ENCODE measurements at places on chromosomes 11 and 22.
A peak's percentile ranks its signal among the peaks of the same experiment; 100 is the strongest.

DNA sequence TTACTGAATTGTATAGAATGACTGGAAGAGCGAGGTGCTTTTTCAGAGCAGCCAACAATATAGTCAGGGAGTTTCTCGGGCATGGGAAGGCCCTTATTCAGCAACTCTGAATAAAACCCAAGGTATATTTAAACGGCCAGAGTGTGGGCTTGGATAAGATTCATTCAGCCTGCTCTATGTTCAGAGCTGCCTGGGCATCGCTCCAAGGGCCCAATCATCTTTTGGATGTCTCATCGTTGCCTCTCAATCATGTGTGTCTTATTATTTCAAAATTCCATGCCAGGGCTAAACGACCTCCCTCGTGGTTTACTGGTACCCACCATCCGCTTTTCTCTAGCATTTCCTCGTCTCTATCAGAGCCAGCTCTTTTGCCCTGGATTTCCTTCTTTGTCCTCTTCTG, 19.5 kb upstream of the NTM start:
- DNase-seq, result no peak

- DNase-seq, result no peak
These were observed 2.0 kb downstream of the DHCR7 start for GRCh38 chr11:71446150-71446549.

DNA sequence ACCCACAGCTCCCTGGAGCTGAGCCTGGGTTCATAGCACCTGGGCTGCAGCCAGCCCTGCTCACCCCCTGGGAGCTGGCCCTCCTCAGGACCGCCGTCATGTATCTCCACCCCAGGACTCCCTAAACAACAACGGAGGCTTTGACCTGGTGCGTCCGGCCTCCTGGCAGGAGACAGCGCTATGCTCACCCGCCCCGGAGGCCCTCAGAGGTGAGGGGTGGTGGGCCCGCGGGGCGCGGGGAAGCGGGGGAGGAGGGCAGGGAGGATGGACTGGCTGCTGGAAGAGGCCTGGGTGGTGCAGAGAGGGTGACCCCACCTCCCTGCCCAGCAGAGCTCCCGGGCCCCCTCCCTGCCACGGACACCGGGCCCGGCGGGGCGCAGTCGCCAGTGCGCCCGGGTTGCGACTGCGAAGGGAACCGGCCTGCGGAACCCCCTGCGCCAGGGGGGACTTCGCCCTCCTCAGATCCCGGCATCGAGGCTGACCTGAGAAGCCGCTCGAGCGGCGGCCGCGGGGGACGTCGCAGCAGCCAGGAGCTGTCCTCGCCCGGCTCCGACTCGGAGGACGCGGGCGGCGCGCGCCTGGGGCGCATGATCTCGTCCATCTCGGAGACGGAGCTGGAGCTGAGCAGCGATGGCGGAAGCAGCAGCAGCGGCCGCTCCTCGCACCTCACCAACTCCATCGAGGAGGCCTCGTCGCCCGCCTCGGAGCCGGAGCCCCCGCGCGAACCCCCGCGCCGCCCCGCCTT, 3.1 kb downstream of the MAPK8IP2 start:
- DNase-seq, result no peak

- no peak for DNase-seq
These were observed 24.1 kb downstream of the GRAMD1B start for GRCh38 chr11:123454060-123454651.

- DNase-seq, result no peak
These were observed 65.2 kb downstream of the DSCAML1 start for GRCh38 chr11:117731722-117732290.

DNA sequence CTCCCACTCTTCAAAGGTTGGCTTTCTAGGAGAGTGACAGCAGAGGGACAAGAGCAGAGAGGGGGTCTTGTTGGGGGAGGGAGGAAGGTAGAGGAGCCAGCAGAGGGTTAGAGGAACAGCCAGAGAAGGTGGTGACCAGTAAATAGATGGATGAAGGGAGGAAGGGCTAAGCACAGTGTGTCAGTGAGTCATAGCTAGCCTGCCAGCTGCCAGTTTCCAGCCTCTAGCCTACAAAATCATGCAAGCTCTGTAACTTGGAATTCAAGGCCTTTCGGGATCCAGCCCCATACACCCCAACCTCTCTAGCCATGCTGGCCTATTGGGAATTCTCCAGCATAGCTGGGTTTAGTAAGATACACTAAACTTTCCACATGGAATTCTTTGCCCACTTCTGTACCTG, 147.4 kb upstream of the TEAD1 start:
- DNase-seq, result no peak

GRCh38 chr11:61908730-61909316, 8.5 kb downstream of the RAB3IL1 start:
- no peak for DNase-seq

DNA sequence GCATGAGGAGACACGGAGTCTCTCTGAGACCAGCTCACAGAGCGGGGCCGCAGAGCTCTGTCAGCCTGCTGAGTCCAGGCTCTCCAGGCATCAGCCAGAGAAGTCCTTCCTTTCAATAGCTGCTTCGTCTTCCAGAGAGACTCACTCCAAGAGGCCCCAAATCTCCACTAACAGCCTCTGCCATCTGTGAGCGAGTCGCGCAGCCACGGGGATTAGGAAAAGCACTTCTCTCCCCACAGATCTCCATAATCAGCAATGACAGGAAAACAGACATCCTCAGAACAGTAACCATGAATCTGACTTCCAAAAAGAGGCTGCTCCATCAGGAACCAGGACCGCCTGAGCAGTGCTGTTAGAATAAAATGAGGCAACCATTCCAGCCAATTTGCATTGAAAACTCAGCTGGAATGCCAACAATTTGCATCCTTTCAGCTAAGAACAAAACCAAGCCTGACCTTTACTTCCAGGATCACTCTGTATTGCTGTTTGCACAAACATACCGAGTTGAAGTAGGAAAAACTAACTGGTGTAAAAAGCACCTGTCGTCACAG, 65.4 kb downstream of the SMCO4 start:
- DNase-seq, result peak; percentile 37

DNA sequence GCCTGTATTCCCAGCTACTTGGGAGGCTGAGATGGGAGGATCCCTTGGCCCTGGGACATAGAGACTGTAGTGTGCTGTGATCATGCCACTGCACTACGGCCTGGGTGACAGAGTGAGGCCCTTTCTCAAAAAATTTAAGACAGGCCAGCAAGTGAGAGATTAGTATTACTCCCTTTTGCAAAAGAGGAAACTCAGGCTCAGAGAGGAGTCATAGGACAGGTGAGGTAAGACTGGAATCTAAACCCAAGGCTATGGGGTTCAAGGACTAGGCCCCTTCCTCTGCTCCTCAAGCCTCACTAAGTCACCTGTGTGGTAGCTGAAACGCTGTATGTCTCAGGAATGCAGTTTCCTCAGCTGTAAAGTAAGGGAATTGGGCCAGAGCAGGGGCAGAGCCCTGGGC, 1.6 kb upstream of the P2RY2 start:
- DNase-seq, result no peak

- DNase-seq, result no peak
These were observed 5.8 kb downstream of the LIF start for GRCh38 chr22:30240541-30241417.

DNA sequence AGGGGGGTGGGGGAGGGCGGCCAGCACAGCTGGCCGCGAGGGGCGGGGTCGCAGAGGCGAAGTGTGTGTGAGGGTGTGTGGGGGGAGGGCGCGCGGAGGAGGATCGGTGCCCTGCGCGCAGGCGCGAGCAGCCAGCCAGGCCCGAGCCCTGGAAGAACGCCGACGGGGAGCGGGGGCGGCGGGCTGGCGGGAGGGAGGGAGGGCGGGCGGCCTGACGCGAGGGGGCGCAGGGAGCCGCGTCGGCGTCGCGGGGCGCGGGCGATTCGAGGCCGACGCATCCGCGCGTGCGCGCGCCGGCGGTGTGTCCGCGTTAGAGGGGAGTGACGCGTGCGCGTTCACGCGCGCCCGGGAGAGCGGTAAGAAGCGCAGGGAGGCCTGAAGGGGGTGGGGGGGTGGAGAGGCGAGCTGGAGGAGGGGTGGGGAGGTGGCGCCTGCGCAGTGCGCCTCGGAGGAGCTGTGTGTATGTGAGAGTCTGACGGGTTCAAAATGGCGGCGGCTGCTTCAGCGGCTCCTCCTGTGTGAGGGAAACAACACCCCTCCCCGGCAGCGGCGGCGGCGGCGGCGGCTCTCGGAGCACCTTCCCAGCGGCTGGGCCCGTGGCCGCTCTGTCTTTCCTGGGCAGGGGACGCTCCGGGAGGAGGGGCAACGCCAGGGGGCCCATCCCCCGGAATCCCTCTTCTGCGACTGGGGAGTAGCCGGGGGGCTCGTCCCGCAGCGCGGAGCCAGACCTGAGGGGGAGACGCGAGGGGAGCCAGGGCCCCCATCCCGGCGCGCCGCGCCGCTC, at the start of gene KDM2A:
KDM2A (plus strand) TSS at position 463 of the 784 bp plus-strand sequence. CDS start 2,054 bp downstream, outside the sequence.
- peak; percentile 97 for DNase-seq

- no peak for DNase-seq
These were observed 10.9 kb downstream of the GAS2 start for GRCh38 chr11:22677153-22677903.

- no peak for DNase-seq
These were observed 4.3 kb downstream of the CBX6 start for GRCh38 chr22:38867471-38868285.

- no peak for DNase-seq
These were observed 301.8 kb upstream of the CADM1 start for GRCh38 chr11:115806056-115806455.

DNA sequence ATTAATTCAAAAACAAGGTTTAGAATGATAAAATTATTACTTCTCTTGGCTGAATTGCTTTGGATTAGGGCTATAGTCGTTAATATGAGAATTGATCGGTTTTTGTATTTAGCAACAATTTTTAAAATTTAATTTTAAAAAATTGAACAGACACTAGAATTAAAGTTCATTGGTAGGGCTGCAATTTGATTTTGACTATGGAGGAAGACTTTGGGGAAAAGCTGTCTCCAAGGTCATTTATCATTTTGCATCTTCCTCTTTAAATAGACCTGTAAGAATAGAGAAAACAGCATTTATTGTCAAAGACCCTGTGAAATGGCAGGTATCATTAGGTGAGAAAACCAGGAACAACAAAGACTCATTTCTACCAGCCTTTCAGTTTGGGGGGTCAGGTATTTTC, at the start of gene OR4S2:
OR4S2 (plus strand) TSS at position 301 of the 400 bp plus-strand sequence. CDS start 2,577 bp downstream, outside the sequence.
- DNase-seq, result no peak

GRCh38 chr22:43100225-43100624, 10.3 kb upstream of the BIK start:
- DNase-seq, result no peak

DNA sequence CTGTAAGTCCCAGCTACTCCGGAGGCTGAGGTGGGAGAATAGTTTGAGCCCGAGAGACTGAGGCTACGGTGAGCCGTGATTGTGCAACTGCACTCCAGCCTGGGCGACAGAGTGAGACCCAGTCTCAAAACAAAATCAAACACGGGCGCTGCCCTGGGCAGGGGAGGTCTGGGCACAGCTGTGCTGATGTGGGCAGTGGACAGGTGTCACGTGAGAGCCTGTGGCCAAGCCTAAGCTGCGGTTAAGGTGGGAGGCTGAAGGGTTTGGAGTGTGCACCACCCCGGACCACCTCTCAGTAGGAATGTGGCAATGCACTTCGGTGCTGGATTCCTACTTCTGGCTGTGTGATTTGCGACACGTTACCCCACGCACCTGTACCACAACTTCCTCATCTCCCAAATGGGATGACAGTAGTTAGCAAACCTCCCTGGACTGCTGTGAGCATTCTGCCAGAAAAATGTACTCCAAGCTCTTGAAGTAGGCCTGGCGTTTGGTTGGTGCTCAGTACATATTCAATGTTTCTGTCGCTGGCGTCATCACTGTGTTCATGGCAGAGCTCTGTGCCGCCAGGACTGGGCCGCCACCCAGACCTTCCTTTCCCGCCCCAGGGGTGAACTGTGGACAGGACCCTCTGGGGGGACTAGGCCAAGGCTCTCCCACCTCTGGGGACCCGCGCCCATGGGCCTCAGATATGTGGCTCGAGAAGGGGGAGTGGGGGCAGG, 807 bp upstream of the ZNF74 start:
- no peak for DNase-seq

DNA sequence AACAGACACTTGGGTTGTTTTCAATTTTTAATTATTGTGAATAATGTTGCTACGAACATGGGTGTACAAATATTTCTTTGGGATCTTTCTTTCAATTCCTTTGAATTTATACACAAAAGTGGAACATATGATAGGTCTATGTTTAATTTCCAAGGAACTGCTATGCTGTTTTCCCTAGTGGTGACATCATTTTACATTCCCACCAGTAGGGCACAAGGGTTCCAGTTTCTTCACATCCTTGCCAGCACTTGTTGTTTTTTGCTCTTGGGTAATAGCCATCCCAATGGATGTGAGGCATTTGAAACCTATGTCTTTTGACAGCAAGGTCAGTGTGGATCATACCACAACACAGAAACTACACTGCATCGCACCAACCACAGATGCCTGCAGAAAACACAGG, 41.8 kb upstream of the SCN3B start:
- no peak for DNase-seq

GRCh38 chr11:121067453-121067852, 33.6 kb upstream of the TECTA start:
- DNase-seq, result no peak

DNA sequence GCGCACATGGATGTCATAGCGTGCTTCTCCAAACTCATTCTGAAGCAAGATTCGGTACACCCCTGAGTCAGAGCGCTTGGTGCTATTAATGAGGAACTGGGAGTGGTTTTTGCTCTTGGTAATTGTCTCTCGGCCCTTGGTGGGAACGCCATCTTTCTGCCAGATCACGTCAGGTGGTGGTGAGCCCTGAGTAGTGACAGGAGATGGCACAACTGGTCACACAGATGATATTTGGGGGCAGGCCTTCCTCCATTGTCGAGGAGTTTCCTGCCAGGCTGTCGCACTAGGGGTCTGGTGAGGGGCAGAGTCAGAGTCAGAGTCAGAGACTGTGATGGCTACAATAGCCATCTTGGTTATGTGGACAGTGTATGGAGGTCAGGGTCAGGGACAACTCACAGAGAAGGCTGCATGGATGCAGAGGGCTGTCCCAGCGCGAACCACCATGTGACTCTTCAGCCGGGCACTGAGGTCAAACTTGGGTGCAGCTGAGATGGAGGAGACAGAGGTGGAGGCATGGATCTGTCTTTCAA, 9.3 kb downstream of the TMEM86A start:
- DNase-seq, result no peak

- DNase-seq, result no peak
These were observed 872 bp downstream of the TMA7B start for GRCh38 chr22:39960791-39961746.

- DNase-seq, result no peak
These were observed 36.1 kb upstream of the ST14 start for GRCh38 chr11:130123414-130124040.

DNA sequence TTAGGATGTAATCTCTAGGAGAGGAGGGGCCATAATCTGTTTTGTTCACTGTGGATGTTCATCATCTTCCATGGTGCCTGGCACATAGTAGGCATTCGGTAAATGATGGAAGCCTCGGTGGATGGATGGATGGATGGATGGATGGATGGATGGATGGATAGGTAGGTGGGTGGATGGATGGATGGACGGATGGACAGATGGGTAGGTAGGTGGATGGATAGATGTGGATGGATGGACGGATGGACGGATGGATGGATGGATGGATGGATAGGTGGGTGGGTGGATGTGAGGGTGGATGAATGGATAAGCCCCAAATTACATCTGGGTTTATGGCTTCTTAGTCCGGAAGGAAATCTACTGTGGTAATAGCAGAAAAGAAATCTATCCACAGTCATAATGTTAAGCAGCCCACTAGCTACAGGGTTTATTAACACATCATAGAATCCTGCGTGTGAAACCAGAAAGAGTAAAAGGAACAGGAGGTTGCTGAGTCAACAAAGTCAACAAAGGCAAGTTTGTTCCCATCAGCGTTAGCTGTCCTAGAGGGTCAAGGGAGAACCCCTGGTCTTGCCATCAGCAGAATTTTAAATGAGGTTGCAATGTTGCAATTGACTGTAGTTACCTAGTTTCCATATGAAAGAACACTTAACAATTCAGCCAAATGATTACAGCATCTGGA, 82.8 kb downstream of the C11orf91 start:
- no peak for DNase-seq

- no peak for DNase-seq
These were observed 385.6 kb downstream of the ETS1 start for GRCh38 chr11:128201801-128202200.

Data from SK-N-DZ (cell line).